NCI-H1436 treated with DMSO at 0.1 percent for 48 hours (cell line): ENCODE measurements at places on chromosomes 13 and 19.

DNA sequence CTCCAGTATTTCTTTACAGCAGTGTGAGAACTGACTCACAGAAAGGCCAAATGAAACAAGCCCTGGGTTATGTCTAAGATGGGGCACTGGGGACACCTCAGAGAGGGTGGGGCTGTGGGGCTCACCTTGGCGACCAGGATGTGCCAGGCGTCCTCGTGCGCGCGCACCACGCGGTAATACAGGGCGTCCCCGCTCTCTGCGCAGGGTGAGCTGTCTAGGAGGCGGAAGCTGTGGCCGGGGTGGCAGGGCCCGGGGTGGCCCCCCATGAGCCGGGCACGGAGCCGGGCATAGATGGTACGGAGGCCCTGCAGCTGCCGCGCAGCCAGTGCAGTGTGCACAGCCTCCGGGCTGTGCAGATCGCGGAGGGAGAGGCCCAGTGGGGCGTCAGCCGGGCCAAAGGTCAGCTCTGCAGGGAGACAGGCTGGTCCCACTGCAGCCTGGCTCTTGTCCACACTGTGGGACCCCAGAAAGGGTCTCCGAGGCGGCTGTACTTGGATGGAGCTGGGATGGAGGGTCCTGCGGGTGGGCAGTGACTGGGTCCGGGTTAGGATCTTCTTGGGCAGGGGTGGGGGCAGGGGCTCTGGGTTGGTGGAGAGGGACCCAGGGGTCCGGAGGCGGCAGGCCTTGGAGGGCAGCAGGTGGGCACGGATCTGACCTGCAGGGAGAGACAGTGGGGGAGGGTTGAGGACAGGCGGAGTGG, 3.4 kb downstream of the PEAK3 start:
- DNase-seq = no peak

DNA sequence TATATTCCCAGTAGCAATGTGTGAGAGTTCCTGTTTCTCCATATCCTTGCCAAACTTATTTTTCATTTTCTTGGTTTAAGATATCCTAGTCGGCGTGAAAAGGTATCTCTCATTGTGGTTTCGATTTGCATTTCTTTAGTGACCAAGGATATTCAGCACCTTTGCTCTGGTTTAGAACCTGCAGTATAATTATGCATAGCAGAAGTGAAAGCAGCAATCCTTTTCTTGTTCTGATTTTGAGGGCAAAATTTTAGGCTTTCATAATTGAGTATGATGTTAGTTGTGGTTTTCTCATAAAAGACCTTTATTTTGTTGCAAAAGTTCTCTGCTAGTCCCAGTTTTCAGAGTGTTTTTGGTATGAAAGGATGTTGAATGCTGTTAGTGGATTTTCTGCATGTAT, 491.0 kb downstream of the FGF9 start:
- DNase-seq = no peak

DNA sequence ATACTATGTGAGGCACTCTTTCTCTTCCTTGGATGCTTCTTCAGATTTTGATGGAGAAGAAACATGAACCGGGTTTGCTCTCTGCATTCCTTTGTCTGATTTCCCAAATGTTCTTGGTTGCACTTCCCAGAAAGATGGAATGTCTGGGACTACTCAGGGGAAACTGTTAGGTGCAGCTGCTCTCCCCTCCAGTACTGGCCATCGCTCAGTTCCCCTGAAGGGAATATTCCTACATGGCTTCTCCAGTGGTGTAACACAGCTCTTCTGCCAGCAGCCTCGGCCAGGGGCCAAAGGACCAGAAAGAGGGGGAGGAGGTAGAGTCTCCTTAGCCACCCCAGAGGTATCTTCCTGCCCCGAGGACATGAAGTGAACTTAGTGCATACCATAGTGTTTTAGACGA, 33.5 kb upstream of the SPRY2 start:
- DNase-seq = no peak

- DNase-seq = no peak
These were observed 7.6 kb downstream of the DNAJB1 start for GRCh38 chr19:14510311-14511228.

GRCh38 chr19:54172471-54173358, at the start of gene TMC4:
Gene TMC4, minus strand, starts transcription at chr19:54173160. Its CDS starts 43 bp downstream, at chr19:54173117.
- peak; percentile 73 for DNase-seq

- no peak for DNase-seq
These were observed 46.4 kb upstream of the FAM216B start for GRCh38 chr13:42735010-42735409.

DNA sequence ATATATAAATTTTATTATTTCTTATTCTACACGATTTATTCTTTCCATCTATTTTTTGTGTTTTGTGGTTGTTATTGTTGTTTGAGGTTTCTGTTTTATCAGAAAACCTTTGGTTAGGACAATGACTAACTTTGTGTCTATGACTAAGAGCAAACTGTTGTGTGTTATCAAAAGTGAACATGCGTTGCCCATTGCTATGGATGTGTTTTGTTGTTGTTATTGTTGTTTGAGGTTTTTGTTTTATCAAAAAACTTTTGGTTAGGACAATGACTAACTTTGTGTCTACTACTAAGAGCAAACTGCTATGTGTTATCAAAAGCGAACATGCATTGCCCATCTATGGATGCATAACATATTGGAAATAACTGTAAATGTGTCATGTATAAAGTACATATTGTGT, 692.3 kb downstream of the SLITRK1 start:
- no peak for DNase-seq

- no peak for DNase-seq
These were observed 4.6 kb downstream of the CBARP start for GRCh38 chr19:1233115-1233667.

DNA sequence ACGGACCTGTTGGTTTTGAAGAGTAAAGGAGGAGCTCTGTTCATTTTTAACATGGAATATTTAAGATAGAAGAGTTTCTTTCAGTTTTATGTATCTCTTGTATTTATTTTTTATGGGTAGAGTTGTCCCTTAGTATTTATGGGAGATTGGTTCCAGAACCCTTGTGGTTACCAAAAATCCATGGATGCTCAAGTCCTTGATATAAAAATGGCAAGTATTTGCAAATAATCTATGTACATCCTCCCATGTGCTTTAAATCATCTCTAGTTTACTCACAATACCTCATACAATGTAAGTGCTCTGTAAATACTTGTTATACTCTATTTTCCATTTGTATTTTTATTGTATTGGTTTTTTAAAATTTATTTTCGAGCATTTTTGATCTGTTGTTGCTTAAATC, 63.1 kb downstream of the TM9SF2 start:
- no peak for DNase-seq

- DNase-seq = no peak
These were observed 47.3 kb downstream of the BRCA2 start for GRCh38 chr13:32362574-32362973.
